ENCODE measurements at places on chromosomes 4 and X. TPM values are rescaled to one million over a fixed set of nuclear protein-coding genes. Genes with fewer than 3 reads are reported as not detected.

The NAA15 gene
- 38.1 TPM for polyA plus RNA-seq

The UGT8 gene
- polyA plus RNA-seq, result 68.5 TPM

The BBS12 gene
- 16.2 TPM for polyA plus RNA-seq

The NLGN4X gene
- 14.4 TPM for polyA plus RNA-seq

DNA sequence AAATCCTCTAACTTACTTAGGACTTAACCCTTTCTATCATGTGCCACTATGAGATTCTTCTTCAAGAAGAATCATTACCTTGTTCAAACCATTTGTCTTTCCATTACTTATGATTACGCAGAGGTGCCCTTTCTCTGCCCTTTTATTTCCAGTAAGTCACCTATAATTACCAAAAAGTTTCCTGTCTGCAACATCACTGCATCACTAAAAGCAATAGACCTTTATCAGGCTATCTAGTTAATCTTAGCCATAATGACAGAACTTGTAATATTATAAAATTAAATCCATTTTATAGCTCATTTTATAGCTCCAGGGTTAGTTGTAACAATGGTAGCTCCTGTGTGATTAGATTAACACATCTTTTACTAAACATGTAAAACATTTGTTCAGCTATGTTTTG, 673.6 kb upstream of the PITX2 start:
- DNase-seq, result no peak

DNA sequence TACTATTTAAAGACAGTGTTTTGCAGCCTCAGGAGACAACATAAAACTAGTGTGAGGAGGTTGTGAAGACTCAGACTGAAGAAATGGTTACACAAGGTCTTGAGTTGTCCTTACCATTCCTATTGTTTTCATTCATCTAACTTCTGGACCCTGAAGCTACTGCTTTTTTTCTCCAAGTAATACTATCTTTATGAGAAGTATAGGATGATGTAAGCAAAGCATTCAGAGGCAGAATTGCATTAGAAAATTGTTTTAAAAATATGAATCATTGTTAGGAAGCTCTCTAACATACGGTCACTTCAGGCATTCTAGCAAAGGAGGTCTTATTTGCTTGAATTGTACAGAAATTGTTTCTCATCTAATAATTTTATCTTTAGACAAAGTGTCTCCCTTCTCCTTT, 357.8 kb downstream of the TLL1 start:
- no peak for DNase-seq

- DNase-seq, result no peak
Measured at GRCh38 chrX:87337267-87337666, 180.3 kb upstream of the KLHL4 start.

Measured in right renal cortex interstitium (tissue), 3 donors.